Motor neuron (in vitro differentiated cells): ENCODE measurements at places on chromosomes 3 and 15. TPM values are rescaled to one million over a fixed set of nuclear protein-coding genes. Genes with fewer than 3 reads are reported as not detected.
A peak's percentile ranks its signal among the peaks of the same experiment; 100 is the strongest.

The RTP1 gene
- total RNA-seq = 0.18 and 0.42 TPM in 2 replicates

DNA sequence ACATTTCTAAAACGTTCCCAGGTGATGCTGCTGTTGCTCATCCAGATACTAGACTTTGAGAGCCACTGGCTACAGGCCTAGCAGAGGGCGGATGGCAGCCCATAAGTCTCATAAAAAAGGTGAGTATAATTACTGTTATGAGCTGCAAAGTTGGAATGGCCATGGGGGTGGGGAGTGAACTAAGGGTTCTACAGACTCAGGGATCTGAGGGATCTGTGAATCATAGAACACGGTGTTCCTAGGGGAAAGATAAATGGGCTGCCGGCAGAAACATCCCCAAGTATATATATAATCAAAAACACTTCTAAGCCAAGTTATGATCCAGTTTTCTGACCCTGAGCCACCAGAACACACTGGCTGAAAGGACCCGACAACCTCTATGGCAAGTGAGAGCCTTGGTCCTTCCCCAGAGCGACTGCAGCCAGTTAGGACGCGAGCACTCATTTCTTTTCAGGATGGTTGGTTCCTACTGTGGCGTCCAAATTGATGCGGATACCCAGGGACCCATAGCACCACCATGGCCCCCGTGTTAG is 7.9 kb upstream of the SYNM start:
- ATAC-seq = no peak

The RBP2 gene
- total RNA-seq = 1.3 and 3.3 TPM in 2 replicates

The ALCAM gene
- 42.7 and 50.2 TPM in 2 replicates for total RNA-seq

GRCh38 chr15:70424937-70425411 is 327.3 kb upstream of the TLE3 start:
- ATAC-seq = no peak

DNA sequence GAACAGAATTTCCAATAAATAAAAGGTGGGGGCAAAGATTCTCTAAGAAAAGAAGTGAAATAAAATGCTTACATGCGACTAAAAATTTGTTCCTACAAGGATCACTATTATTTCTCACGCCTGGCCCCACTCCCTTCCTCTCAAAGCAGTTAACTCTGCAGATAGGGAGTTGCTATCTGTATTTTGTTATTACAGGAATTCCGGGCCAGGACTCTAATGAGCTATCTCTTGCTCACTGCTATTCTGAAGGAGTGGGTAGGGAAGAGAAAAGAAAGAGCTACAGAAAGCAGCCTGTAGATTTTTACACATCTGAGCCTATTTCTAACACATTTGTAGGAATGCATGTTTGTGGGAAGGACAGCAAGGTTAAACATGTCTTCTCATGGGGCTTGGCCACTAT is 140.4 kb downstream of the PCCB start:
- ATAC-seq = no peak

GRCh38 chr3:72060447-72061034 is 275.6 kb upstream of the PROK2 start:
- ATAC-seq = no peak

The PARP15 gene
- 0.07 TPM in 2 replicates for total RNA-seq

The TM2D3 gene
- total RNA-seq = 57.2 and 64.7 TPM in 2 replicates

- no peak for ATAC-seq
These were observed 125.0 kb downstream of the ANO10 start for GRCh38 chr3:43496740-43497375.

The MIX23 gene
- total RNA-seq = 32.6 and 42.4 TPM in 2 replicates

- peak; percentile 36 for ATAC-seq
These were observed 10.6 kb upstream of the NFKBIZ start for GRCh38 chr3:101838691-101839090.

The ZPLD1 gene
- total RNA-seq = 0.08 and 0.32 TPM in 2 replicates

- no peak for ATAC-seq
These were observed 4.0 kb downstream of the MAP2K1 start for GRCh38 chr15:66390678-66391077.

The CSTA gene
- not detected in 2 replicates for total RNA-seq

GRCh38 chr3:88149101-88149508 is 654 bp upstream of the C3orf38 start:
- peak; percentile 1 for ATAC-seq

DNA sequence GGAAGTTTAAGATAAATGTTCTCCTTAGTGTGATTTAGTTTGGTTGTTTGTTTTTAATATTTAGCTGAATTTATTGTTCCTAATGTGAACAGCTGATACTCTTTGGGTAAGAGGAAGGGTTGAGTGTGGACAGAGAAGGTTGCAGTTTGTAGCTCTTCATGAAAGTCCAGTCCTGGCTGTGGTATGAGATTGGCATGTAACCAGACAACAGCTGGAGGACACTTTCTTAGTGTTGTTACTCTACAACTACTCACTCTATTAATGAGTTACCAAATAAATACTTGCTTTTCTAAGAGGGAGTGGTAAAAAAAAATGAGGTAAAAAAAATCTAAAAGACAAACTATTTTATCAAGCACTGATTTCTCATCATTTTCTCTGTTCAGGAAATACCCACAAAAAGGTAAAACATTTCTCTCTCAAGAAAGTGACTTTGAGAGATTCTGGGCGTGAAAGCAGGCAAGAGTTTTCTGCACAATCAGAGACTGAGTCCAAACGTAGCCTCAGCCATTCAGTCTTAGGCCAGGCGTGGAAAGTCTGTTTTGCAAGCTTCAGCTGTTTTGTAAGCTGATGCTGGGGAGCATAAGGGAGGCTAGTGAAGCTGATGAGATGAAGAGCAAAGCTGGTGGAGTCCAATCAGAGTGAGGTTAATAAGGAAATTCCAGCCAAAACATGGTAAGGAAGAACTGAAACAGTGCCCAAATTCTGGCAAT is 138.5 kb upstream of the ARPP21 start:
- ATAC-seq = no peak

DNA sequence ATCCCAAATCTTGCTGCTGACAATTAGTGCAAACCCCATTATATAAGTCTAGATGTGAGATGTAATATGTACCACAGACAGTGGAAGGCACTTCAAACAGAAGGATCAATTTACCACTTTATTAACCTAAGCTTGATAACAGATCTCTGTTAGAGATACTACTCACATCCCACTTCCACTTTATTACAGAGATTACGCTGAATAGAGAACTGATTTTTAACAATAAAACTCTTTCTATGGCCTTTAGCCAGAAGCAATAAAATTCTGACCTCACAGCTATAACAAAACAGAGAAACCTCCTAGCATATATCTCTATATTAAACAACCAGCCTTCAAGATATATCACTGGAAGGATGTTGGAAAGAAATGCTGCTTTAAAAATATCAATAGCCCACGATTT is 517.7 kb downstream of the MAGI1 start:
- ATAC-seq = peak; percentile 3

DNA sequence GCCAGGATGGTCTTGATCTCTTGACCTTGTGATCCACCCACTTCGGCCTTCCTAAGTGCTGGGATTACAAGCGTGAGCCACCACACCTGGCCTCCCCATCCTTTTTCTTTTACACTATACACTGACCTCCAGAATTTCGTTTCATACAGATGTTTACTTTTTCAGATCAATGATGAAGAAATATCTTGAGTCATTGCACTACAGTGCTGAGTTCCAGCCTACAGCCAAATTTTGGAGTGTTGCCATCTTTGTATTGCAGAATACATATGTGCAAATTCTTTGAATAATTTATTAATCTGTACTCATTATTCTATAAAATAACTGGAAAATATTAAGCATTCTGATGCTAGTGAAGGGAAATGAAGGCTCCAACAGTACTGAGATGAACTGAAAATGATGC is 12.5 kb downstream of the ZPLD1 start:
- ATAC-seq = no peak

GRCh38 chr3:40681658-40682055 is 156.9 kb downstream of the ZNF621 start:
- peak; percentile 74 for ATAC-seq

- ATAC-seq = no peak
These were observed 46.5 kb upstream of the MITF start for GRCh38 chr3:69692761-69693160.

DNA sequence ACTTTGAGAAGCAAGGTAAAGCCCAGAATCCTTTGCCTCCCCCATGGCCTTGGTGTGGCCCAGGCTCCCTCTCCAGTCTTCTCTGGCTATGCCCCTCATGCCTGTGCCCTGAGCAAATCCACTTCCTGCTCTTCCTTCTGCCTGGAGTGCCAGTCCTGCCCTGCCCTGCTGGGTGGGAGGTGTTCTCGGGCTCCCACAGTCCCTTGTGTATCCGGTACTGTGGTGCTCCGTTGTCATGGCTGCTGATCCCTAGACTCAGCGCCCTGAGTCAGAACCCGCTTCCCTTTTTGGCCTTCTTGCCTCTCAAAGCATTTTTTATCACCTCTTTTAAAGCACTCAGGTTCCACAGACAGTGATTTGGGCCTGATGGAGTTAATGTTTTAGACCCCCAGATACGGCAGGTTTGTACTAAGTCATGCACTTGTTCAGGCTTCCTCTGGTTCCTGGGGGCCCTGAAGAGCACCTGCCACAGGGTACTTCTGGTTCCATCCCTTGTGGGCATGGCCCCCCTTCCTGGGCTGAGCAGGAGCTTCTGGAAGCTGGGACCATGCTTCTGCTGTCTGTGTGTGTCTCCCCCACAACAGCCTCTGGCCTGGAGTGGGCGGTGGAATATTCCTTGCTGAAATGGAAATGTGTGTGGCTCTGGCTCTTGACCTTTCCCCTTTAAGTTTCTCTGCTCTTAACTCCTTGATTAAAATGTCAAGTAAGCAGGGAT is 29.6 kb upstream of the ADAMTS7 start:
- peak; percentile 68 for ATAC-seq

The CXCR6 gene
- total RNA-seq = 5.3 and 5.4 TPM in 2 replicates

The TM4SF1 gene
- total RNA-seq = 0.79 and 0.84 TPM in 2 replicates

DNA sequence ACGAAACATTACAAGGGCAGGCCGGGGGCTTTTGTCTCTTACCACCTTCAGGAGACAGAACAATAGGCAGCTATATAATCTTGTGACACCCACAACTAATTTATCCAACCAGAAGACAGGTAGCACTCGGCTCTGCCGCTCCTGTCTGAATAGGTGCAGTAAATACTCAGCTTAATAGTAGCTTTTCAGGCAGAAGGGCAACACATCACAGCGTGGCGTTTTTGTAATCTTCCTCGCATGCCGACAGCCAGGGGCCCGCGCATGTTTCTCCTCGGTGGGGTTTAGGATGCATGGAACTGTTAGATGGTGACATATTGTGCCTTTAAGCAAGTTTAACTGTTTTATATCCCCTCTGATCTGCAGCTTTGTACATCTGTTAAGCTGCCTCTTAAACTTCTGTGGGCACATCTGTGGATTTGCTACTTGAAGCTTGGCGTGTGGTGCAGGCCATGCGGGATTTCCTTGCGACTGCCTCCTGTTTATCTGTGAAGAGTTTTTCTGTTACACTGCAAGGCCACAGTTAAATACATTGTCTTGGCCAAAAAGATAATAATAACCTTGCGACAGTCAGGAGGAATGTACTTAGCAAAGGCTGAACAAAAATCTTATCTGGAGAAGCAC is 123.2 kb upstream of the BNIP2 start:
- peak; percentile 27 for ATAC-seq

The ITGB5 gene
- 17.3 and 17.8 TPM in 2 replicates for total RNA-seq

DNA sequence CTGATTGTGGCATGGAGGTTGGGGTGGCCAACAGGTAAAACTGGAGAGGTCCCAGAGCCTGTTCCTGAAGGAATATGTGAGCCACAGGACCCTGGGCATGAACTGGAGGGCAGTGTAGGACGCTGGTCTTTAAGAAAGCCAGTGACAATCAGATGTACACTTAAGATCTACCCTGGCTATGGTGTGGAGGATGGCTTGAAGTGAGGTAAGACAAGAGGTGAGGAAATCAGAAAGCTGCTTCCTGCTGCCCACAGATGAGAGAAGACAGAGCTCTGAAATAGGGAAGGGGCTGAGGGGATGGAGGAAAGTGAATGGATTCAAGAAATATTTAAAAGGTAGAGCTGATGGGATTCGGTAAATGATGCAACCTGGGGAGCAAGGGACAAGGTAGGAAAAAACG is 22.7 kb upstream of the KLHL6 start:
- ATAC-seq = no peak

The RPS27L gene
- total RNA-seq = 140 and 145 TPM in 2 replicates

The CCRL2 gene
- 0.38 and 1.5 TPM in 2 replicates for total RNA-seq
